ENCODE measurements at places on chromosomes 4 and X.

DNA sequence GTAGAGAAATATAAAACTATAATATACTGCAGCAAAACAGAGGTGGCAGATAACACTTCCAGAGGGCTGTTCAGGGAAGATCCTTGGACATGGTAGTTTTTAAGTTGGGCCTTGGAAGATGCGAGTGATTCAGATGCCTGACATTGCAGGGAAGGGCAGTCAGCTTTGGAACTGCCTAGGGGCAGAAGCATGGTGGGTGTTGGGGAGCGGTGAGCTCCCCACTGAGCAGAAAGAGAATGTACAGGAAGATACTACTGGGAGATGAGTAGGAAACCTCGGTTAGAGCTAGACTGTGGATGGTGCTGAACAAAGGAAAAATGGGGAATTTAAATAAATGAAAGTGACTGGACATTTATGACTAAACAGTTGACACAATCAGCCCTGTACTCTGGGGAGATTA lies 24.9 kb upstream of the SEC24B start:
- DNase-seq: no peak

DNA sequence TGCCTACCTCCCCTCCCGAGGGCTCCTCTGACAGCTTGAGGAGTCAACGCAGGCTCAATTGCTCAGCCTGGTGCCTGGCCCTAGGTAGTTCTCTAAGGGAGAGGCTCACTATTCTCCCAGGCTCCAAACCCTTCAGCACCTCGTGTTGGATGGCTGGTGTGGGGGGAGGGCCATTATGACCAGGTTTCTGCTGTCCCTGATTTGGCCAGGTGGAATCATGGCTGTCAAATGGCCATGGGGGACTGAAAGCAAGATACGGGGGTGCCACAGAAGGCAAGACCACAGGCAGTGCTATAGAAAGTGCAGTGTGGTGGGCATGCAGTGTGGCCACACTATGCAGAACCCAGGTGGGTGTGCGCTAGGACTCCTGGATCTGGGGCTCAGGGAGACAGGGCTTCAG lies 9.5 kb downstream of the PNMA6F start:
- DNase-seq: no peak

- no peak for DNase-seq
Observed at GRCh38 chr4:68288393-68288740, 42.9 kb upstream of the TMPRSS11B start.

DNA sequence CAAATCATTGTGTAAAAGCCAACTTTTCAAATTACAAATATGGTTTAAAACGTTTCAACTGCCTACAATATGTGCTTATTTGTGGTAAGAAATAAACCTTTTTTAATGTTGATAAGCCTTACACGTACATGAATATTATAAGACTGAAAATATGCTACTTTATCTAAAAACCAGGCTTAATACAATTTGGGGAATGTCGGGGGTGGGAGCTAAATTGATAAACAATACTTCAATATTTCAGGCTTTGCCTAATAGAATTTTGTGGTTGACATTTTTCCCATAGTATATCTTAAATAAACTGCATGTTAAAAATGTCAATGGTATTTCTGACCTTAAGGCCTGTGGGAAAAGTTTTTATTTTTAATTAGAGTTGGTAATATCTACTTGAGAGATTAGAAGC lies 69.8 kb upstream of the SLIT2 start:
- no peak for DNase-seq

DNA sequence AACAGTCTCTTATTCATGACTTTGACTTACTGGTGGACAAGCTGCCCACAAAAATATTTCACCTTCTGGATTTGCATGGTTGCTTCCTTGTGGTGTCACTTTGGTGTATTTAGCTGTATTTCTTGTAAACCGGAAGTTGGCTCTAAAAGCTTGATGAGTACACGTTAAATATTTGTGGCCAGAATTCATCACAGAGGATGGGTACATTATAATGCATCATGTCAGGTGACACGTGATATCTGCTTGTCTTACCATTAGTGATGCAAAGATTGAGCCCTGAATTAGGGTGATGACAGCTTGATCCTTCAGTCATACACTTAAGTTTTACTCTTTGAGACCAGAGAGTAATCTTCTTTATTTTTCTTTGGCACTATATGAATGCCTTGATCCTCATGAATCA lies 188.3 kb upstream of the RPS6KA3 start:
- DNase-seq: no peak

DNA sequence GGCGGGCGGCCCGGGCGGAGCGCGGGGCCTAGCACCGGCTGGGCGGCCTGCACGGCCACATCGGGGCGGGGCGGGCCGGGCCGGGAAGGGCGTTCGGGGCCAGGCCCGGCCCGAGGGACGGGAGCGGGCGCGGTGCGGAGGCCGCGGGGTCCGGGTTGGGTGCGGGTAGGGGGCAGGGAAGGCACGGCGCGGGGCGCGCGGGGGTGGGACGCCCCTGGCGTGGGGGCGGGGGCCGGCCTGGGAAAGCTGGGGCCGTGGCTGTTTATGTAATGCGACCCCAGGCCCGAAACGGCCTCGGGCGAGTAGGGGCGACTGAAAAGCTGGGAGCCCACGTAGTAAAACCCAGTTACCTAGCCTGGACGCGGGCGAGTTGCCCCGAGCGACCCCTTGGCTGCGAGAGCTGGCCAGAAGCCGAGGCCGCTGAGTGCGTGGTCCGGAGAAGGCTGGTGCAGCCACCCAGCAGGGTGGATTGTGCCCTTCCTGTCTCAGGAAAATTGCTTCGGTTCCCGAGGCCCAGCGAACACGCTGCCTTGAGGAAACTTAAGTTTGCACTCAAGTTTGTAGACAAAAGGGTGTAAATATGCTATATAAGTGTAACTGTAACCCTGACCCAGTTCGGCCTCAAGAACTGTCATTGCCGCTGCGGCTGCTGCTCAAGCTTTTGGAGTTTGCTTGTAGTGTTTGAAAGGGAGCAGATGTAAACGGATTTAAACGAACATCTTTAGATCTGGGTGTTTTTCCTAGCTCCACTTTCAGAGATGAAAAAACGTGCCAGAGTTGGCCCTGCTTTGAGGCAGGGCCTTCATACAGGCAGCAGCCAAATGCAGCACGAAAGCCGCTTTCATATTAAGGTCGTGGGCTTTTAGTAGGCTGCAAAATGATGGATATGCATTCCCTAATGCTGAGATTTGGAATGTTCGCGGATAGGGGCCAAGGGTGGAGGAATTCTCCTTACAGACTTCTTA lies 674 bp downstream of the SEC24B start:
- peak; percentile 22 for DNase-seq

GRCh38 chr4:145494666-145495270 lies 13.1 kb downstream of the SMAD1 start:
- DNase-seq: no peak

- DNase-seq: peak; percentile 2
Observed at GRCh38 chrX:108699368-108699767, 37.0 kb downstream of the IRS4 start.

GRCh38 chr4:123380728-123381716 lies 15.6 kb upstream of the SPRY1 start:
- no peak for DNase-seq

DNA sequence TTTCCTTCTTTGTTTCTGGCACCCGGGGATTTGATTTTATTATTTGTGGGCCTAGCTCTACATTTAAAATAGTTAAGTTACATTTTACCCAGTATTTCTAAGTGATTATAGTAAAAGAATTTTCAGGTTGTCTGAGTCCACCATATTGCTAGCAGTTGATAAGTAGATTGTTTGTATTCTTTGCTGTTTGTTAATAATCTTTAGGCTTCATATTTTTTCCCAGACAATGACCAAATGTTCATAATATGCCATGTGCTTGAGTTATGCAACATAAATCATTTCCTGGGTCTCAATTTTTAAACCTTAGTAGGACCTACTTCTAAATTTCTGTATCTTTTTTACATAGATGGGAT lies 127.3 kb downstream of the PHKA2 start:
- no peak for DNase-seq

DNA sequence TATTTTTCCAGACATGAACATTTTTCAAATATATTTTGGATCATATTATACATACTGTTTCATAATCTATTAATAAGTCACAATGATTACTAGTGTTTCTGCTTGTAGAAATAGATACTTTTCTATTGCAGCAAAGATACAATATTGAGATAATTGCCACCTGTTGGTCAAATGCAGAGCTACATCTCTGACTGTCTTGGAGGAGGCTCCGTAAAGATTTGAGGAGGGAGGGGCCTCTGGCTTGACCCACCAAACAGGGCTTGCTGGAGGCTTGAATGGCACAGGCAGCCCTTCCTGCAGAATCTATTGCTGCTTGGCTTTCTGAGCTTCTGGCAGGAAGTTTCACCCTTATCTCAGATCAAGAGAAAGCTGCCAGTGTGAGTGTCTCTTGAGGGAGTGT lies 99.3 kb upstream of the ARMCX2 start:
- no peak for DNase-seq

DNA sequence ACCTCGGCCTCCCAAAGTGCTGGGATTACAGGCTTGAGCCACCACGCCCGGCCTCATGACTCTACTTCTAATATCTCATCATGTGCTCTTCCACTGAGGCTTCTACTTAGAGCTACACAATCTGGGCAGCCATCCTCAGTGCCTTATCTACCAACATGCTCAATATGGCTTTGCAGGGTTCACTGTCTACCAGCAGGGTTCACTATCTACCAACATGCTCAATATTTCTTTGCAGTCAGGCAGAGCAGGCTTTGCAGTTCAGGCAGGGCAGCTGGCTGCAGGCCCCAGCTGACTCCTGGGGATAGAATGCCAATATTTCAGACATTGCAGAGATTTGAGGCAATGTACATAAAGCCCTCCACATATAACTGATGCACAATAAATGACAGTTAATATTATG lies 47.5 kb downstream of the PKD2 start:
- peak; percentile 18 for DNase-seq

DNA sequence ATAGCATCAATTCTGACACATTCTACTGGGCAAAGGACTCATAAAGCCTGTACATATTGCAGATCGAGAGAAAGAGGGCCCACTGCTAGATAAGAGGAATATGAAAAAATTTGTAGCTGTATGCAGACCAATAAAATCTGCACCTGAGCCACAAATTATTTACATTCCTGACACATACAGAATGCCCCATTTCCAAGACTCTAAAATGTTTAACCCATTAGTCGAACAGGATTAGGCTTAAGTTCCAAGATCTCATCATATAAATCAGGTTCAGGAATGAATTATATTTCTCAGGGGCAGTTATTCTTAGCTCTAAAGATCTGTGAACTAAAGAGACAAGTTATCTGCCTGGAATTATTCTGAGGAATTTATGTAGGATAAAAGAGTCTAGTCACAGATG lies 1615.8 kb downstream of the ARAP2 start:
- no peak for DNase-seq

GRCh38 chrX:97021680-97022079 lies 138.0 kb downstream of the RPA4 start:
- no peak for DNase-seq

- no peak for DNase-seq
Observed at GRCh38 chr4:52550186-52550585, 108.9 kb downstream of the USP46 start.

DNA sequence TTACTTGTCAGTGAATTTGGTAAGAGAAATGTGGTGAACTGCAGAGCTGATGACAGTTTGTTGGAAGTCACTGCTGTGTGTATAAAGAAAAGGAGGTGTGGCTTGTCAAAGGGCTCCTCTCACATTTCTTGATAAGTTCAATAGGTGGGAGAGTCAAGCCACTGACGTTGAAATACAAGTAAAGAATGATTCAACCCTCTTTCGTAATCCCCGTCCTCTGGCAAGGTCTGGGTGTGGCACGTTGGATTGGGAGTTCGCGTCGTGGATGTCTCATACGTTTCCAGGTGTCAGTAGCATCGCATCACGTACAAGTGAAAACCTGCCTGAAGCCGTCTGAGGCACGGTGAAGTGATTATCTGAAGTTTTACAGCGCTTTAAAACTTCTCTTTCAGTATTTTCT lies 76.4 kb downstream of the EGF start:
- no peak for DNase-seq

GRCh38 chr4:124426279-124426678 lies 286.3 kb downstream of the ANKRD50 start:
- no peak for DNase-seq

GRCh38 chr4:104524591-104524990 lies 29.9 kb upstream of the CXXC4 start:
- DNase-seq: no peak

DNA sequence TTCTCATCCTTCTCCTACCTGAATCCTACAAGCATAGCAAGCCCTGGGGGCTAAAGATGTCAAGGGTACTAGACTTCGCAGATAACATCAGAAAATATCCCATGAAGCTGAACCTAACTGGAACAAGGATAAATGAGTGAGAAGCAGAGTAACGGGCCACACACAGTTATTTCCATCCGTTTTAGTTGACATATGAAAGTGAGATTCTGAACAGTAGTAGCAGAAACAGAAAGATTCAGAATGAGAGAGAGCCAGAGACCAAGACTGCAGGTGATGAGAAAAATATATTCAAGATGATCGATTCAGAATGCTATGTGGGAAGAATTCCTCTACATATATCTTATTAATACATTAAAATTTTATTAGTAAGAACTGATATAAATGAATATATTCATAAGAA lies 165.1 kb downstream of the TSPAN5 start:
- DNase-seq: peak; percentile 35

DNA sequence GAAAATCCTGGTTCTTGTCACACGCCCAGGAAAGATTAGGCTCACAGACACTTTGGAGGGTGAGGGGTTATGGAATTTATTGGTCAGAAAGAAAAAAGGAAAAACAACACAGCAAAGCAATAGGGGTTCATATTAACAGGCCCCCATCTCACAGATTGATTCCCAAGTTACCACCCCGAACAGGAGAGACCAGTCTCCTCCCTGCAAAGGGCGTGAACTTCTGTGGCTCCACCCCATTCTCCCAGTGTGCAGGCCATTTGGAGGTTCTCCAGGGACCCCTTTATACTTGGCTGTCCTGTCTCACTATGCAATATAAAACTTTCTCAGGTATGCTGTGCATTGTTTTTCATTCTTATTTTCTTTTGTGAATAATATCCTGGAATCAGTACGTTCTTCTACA lies 7.4 kb downstream of the FGF2 start:
- DNase-seq: no peak

GRCh38 chrX:74242484-74243138 lies 61.4 kb upstream of the ZCCHC13 start:
- DNase-seq: no peak

- DNase-seq: no peak
Observed at GRCh38 chr4:150799207-150799606, 215.9 kb downstream of the LRBA start.

- no peak for DNase-seq
Observed at GRCh38 chr4:8894424-8894816, 22.8 kb upstream of the HMX1 start.

Data from GM10248 (cell line).